Osteoblast (primary cell): ENCODE measurements at places on chromosomes 11 and 22. TPM values are rescaled to one million over a fixed set of nuclear protein-coding genes. Genes with fewer than 3 reads are reported as not detected.

DNA sequence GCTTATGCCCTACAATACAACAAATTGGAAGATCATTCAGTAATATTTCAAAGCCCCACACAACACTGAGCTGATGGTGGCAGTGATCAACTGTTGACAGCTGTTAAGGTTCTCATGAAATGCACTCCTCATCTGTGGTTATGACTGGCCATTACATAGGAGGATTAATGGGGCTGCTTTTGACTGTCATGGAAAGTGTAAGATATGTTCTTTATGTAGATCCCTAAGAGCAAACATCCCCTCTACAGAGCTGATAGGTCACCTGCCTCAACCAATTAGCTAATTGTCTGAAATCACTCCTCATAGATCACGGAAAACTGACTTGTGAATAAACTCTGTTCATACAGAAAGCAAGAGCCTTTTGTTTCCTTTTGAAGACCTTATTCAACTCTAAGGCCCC is 78.1 kb downstream of the GAB2 start:
- H3K27me3 ChIP-seq, result no peaks in the 10 kb centered on the region
- H3K4me1 ChIP-seq, result no peaks in the 10 kb centered on the region
- DNase-seq, result no peak
- H3K4me3 ChIP-seq, result no peak overlapping the region
- H3K36me3 ChIP-seq, result no peaks in the 10 kb centered on the region
- no peak overlapping the region for H3K27ac ChIP-seq

GRCh38 chr22:24201681-24202614 is 20.7 kb downstream of the SUSD2 start:
- DNase-seq, result peak; percentile 6
- no peak overlapping the region for H3K27ac ChIP-seq
- H3K4me3 ChIP-seq, result no peak overlapping the region
- H3K27me3 ChIP-seq, result no peaks in the 10 kb centered on the region

- no peaks in the 10 kb centered on the region for H3K27me3 ChIP-seq
- H3K4me1 ChIP-seq, result peaks cover 50% of the 10 kb centered on the region
- no peak overlapping the region for H3K4me3 ChIP-seq
- peak overlapping the region; percentile 100 for H3K27ac ChIP-seq
- no peak for DNase-seq
- H3K36me3 ChIP-seq, result peaks cover 62% of the 10 kb centered on the region
These were observed 14.8 kb downstream of the CD59 start for GRCh38 chr11:33721426-33721825.

Gene DGAT2
- total RNA-seq, result 2.9 and 3.6 TPM in 2 replicates

DNA sequence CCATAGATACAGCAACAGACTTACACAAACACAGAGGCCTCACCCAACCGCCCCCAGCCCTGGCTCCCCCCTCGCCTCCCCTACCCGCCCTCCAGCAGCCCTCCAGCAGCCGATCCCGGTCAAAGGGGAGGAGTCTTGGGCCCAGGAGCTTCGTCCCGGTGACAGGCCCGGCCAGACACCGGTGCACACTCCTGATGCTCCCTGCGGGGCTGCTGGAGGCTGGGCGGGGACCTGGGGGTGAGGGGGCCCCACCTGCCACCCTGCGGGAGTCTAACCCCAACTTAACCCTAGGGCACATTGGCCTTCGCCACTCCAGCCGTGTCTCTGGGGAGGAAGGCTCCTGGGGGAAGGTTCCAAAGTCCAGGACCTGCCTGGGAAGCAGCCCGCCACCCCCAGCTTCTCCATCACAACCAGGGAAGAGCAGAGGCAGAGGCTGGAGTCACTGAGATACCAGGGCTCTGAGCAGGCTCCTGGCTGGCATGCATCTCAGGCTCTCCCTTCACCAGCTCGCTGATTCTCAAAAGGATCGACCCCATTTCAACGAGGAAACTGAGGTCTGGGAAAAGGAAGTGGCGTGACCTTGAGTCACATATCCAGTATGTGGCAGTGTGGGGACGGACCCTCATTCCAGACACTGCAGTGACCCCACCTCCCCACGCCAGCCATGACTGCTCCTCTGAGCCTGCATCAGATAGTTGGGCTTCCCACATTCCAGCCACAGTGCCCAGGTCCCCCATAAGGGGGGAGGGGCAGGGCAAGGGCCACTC is 14.4 kb downstream of the BCL9L start:
- peaks cover 71% of the 10 kb centered on the region for H3K4me1 ChIP-seq
- H3K36me3 ChIP-seq, result peaks cover 22% of the 10 kb centered on the region
- DNase-seq, result peak; percentile 80
- peak overlapping the region; percentile 57 for H3K4me3 ChIP-seq

DNA sequence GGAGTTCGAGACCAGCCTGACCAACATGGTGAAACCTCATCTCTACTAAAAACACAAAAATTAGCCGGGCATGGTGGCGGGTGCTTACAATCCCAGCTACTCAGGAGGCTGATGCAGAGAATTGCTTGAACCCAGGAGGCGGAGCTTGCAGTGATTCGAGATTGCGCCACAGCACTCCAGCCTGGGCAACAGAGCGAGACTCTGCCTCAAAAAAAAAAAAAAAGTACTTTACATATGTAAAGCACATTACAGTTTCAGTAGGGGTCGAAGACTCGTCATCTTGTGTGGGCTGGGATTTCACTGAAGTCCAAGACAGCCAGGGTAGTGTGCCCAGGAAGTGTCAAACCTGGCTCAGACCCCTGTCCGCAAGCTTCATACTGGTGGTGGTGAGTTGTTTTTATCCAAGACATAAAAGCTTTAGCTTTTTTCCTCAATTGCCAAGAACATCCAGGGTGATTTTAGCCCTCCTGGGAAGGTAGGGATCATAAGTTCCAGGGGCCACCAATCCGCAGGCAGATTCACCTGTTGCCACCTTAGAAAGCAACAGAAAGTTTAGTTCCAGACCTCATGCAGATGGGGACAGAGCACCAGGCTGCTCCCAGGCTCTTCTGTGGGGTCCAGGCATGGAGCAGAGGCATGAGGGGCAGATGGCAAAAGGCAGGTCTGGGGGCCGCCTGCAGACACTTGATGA is 21.6 kb upstream of the ADORA2A start:
- DNase-seq, result peak; percentile 38
- H3K27ac ChIP-seq, result no peak overlapping the region

Gene SLC29A2
- total RNA-seq, result under 0.01 and 0.29 TPM in 2 replicates
